Cardiac muscle cell (in vitro differentiated cells and primary cell): ENCODE measurements at places on chromosomes 11 and 22. TPM values are rescaled to one million over a fixed set of nuclear protein-coding genes. Genes with fewer than 3 reads are reported as not detected.

- no peak overlapping the region for H3K27ac ChIP-seq
- no peak overlapping the region for H3K4me3 ChIP-seq
- no peaks in the 10 kb centered on the region for H3K4me1 ChIP-seq
- no peaks in the 10 kb centered on the region for H3K36me3 ChIP-seq
- H3K27me3 ChIP-seq: no peaks in the 10 kb centered on the region
Observed at GRCh38 chr22:47035425-47035881, 273.0 kb downstream of the TBC1D22A start.

- no peaks in the 10 kb centered on the region for H3K36me3 ChIP-seq
- H3K4me3 ChIP-seq: peak overlapping the region; percentile 71
- peak; percentile 52 for DNase-seq
- peaks cover 14% of the 10 kb centered on the region for H3K4me1 ChIP-seq
- H3K27me3 ChIP-seq: no peaks in the 10 kb centered on the region
- peak overlapping the region; percentile 99 for H3K27ac ChIP-seq
Observed at GRCh38 chr11:72812967-72813739, 1.1 kb upstream of the ATG16L2 start.

DNA sequence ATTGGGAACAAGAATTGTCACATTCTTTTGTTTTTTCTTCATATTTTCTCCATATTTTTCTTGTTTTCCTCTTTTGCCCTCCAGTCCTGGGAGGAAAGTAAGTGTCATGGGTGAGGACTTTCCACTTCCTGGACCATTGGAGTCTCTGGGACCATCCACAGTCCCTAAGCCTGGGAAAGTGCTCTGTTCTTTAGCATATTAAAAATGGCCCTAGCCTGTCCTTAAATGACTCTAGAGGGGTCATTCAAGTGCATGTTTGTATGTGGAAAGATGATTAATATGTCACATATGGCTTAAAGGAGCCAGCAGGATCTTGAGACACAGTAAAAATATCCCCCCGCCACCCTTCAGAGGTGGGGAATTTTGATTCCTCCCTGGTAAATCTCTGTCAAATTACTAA lies 20.1 kb upstream of the SCGB1D1 start:
- no peak overlapping the region for H3K4me3 ChIP-seq
- no peaks in the 10 kb centered on the region for H3K36me3 ChIP-seq
- no peak overlapping the region for H3K27ac ChIP-seq
- no peak for DNase-seq

GRCh38 chr11:43197379-43197778 lies 114.4 kb upstream of the API5 start:
- H3K27ac ChIP-seq: no peak overlapping the region
- no peaks in the 10 kb centered on the region for H3K4me1 ChIP-seq
- no peaks in the 10 kb centered on the region for H3K36me3 ChIP-seq
- H3K27me3 ChIP-seq: no peaks in the 10 kb centered on the region
- no peak for DNase-seq

DNA sequence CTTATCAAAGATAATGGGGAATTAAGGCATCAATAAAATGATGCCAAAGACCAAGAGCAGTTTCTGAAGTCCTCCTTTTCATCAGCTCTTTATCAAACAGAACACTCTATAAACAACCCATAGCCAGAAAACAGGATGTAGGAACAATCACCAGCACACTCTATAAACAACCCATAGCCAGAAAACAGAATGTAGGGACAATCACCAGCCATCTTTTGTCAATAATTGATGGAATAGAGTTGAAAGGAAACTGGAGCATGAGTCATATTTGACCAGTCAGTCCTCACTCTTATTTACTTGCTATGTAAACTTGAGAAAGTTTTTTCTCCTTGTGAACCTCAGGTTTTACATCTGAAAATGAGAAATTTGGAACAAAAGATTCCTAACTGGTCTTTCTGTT lies 10.0 kb downstream of the MS4A2 start:
- H3K4me1 ChIP-seq: no peaks in the 10 kb centered on the region
- no peak overlapping the region for H3K27ac ChIP-seq
- no peaks in the 10 kb centered on the region for H3K27me3 ChIP-seq

DNA sequence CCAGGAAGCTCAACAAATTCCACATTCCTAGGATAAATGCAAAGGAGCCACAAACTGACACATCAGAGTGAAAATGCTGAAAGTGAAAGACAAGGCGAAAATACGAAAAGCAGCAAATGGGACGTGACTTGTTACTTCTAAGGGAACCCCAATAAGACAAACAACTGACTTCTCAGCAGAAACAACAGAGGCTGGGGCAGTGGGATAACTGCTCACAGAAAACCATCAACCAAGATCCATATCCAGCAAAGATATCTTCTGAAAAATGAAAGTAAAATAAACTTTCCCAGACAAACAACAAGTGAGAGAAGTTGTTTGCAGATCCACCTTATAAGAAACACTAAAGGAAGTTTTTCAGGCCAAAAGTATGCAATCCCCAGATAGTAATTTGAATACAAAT lies 72.1 kb downstream of the DGCR2 start:
- peaks cover 53% of the 10 kb centered on the region for H3K36me3 ChIP-seq
- no peaks in the 10 kb centered on the region for H3K4me1 ChIP-seq
- no peaks in the 10 kb centered on the region for H3K27me3 ChIP-seq

DNA sequence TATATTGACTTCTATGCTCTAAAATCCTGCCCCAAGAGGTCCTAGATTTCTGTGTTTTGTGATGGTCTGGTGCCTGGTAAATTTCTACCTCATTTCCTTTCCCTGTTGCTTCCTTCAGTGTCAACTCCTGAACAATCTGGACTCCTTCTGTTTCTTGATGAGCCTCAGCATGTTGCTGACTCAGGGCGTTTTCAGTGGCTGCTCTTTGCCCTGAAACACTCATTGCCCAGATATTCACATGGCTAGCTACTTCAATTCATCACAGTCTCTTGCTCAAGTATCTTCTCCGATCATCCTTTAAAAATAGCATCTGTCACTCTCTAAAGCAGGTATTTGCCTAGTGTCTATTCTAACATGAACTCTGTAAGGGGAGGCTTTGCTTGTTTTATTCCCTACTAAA lies 526.3 kb upstream of the RAG2 start:
- H3K36me3 ChIP-seq: no peaks in the 10 kb centered on the region
- H3K27ac ChIP-seq: no peak overlapping the region

GRCh38 chr11:68976095-68976494 lies 4.7 kb downstream of the MRGPRD start:
- peaks cover 4% of the 10 kb centered on the region for H3K4me1 ChIP-seq
- H3K27me3 ChIP-seq: no peaks in the 10 kb centered on the region
- no peak overlapping the region for H3K27ac ChIP-seq
- no peak overlapping the region for H3K4me3 ChIP-seq

- no peak for DNase-seq
- H3K27me3 ChIP-seq: no peaks in the 10 kb centered on the region
- no peak overlapping the region for H3K27ac ChIP-seq
- no peaks in the 10 kb centered on the region for H3K36me3 ChIP-seq
- peaks cover 11% of the 10 kb centered on the region for H3K4me1 ChIP-seq
Observed at GRCh38 chr22:26825960-26826935, 168.9 kb downstream of the MIAT start.

GRCh38 chr22:24028533-24028932 lies 17.4 kb downstream of the CABIN1 start:
- H3K27ac ChIP-seq: peak overlapping the region; percentile 4
- no peak for DNase-seq
- H3K4me3 ChIP-seq: no peak overlapping the region
- H3K27me3 ChIP-seq: no peaks in the 10 kb centered on the region

GRCh38 chr11:119852741-119853140 lies 123.7 kb upstream of the NECTIN1 start:
- H3K36me3 ChIP-seq: no peaks in the 10 kb centered on the region
- H3K27ac ChIP-seq: no peak overlapping the region
- H3K27me3 ChIP-seq: no peaks in the 10 kb centered on the region
- DNase-seq: no peak
- no peaks in the 10 kb centered on the region for H3K4me1 ChIP-seq
- no peak overlapping the region for H3K4me3 ChIP-seq

Gene USP2
- 28.3 and 39.0 TPM in 2 replicates for total RNA-seq

Gene BTG4
- not detected in 2 replicates for total RNA-seq

Gene PDHX
- 48.6 and 69.9 TPM in 2 replicates for total RNA-seq

Gene KCNA4
- total RNA-seq: 1.4 and 7.1 TPM in 2 replicates

Gene RPS19BP1
- total RNA-seq: 144 and 169 TPM in 2 replicates

Gene SIPA1
- 17.3 and 25.9 TPM in 2 replicates for total RNA-seq

Gene SHANK2
- 0.07 and 0.83 TPM in 2 replicates for total RNA-seq
